ENCODE measurements at places on chromosomes 2 and 18. TPM values are rescaled to one million over a fixed set of nuclear protein-coding genes. Genes with fewer than 3 reads are reported as not detected.
A peak's percentile ranks its signal among the peaks of the same experiment; 100 is the strongest.

Gene SPAG16
- 60.7 TPM for polyA plus RNA-seq

Gene DSG4
- polyA plus RNA-seq = not detected

Gene ANKRD23
- polyA plus RNA-seq = 6.9 TPM

Gene CHN1
- polyA plus RNA-seq = 24.2 TPM

GRCh38 chr18:35580701-35581539 is 620 bp upstream of the GALNT1 start:
- peak; percentile 46 for DNase-seq

GRCh38 chr2:158317642-158318041 is 138.9 kb downstream of the CCDC148 start:
- no peak for DNase-seq

- DNase-seq = no peak
These were observed 25.0 kb downstream of the PTPN2 start for GRCh38 chr18:12858991-12859390.

- DNase-seq = no peak
These were observed 281.9 kb downstream of the FIGN start for GRCh38 chr2:163453920-163454319.

DNA sequence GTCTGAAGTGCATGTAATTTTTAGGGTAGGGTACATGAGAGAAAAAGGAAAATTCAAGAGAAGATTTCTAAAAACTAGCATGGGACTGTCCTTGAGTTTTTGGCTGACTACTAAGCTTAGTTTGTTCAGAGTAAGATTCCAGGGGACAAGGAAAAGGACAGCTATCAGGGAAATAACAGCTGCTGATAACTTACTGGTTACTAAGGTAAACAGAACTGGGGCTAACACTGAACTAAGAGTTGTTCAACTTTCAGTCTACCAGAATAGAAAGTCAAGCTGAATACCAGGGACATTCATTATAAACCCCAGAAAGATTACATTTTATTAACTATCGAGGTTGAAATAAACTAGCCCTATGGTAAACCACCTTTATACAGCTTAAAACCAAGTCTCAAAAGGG is 261.8 kb upstream of the CYRIA start:
- DNase-seq = no peak

Gene ITGB6
- polyA plus RNA-seq = 20.3 TPM

GRCh38 chr2:104523921-104524320 is 330.0 kb upstream of the POU3F3 start:
- DNase-seq = no peak

Gene HOXD13
- 0.14 TPM for polyA plus RNA-seq

DNA sequence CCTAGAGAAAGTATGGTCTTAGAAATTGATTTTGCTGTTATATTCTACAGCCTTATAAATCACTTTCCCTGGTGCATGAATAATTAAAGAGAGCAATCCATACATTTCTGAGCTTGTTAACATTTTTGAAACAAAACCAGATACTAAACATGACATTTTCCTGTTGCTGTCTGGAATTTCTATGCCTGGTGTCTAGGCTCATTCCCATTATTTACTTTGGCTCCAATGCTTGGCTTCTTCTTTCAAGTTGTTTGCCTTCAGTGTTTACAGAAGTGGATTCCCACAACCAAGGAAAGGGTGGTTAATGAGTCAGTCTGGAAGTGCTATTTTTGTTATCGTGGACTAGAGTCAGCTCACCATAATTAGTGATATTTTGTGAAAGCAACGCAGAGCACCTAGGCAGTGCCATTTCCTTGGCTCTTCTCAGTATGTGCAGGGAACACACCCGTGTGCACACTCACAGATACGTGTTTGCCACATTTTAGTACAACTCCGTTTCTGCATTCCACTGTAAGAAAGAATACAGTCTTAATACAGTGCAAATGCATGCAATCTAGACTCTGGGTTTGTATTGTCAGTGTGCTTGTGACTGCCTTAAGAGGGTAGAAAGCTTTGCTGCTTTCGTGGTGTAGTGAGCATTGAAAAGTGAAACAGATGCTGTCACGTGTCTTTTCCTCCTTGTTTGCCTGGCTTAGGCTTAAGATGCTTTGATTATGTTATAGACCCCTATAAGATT is 185.0 kb upstream of the RASGRP3 start:
- DNase-seq = peak; percentile 71

DNA sequence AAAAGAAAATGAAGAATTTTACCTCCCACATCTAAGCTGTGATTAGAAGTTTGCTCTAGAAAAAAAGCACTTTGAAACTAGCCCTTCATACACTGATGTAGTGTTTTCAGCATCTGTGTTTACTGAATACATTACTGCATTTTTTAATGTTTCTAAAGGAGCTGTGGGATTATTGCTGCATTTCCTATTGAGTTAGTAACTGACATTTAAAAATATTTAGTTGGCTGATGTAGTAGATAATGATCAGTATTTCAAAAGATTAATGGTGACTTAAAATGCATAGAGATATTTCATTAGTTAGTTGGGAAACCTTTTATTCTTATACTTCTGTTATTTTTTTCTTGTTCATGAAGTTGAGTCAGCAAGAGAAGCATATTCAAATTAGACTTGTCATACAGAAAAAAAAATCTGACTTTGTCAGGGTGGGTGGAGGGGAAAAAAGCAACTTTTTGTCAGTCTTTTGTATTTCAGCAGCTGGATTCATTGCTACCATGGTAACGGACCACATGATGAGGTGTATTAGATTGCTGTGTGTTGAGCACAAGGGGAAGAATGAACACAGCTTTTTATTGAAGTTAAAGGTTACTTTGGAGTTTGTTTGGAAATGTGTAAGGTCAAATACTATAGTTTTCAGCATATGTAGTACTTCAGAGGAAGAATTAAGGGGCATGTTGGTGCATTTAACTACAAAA is at the start of gene DTNA:
Gene DTNA (plus strand): TSS at position 549 of the 692 bp plus-strand sequence. CDS start 45,679 bp downstream, outside the sequence.
- peak; percentile 55 for DNase-seq

Gene RGPD3
- polyA plus RNA-seq = 0.25 TPM

DNA sequence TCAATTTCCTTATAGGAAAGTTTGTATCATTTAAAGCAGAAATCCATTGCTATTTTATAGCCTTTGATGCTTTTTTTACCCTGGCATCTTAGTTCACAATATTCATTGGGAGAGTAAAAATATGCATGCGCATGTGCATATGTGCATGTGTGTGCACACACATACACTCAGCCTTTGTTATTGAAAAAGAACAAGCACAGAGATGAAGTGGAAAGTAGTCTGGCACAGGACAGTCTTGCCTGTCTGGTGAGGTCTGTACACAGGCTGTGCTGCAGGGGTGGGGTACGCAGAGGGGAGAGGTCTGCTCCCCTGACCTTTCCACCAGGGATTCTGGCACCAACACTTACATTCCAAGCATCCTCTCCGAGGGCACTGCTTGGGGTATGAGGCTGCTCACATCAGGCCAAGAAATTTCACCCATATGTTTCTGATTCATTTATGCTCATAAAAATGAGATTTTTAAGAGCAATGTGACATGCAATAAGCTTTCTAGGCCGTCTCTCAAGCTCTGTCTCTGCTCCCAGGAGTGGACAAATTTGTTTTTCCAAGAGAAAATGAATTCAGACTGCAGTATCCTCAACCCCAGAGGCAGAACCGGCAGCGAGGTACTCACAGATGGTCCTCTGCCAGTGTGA is 237.2 kb downstream of the INSIG2 start:
- no peak for DNase-seq

GRCh38 chr2:148167241-148167766 is 146.4 kb downstream of the MBD5 start:
- no peak for DNase-seq
